Activated B cell treated with CpG ODN at 0.5 μM for 24 hours (primary cell): ENCODE measurements at places on chromosomes 1 and 21.
A peak's percentile ranks its signal among the peaks of the same experiment; 100 is the strongest.

GRCh38 chr21:46636550-46637285 lies 1.2 kb downstream of the PRMT2 start:
- peak overlapping the region; percentile 90 for H3K27ac ChIP-seq
- DNase-seq = no peak
- H3K27me3 ChIP-seq = no peaks in the 10 kb centered on the region
- peaks cover 38% of the 10 kb centered on the region for H3K36me3 ChIP-seq
- peak overlapping the region; percentile 92 for H3K4me3 ChIP-seq

DNA sequence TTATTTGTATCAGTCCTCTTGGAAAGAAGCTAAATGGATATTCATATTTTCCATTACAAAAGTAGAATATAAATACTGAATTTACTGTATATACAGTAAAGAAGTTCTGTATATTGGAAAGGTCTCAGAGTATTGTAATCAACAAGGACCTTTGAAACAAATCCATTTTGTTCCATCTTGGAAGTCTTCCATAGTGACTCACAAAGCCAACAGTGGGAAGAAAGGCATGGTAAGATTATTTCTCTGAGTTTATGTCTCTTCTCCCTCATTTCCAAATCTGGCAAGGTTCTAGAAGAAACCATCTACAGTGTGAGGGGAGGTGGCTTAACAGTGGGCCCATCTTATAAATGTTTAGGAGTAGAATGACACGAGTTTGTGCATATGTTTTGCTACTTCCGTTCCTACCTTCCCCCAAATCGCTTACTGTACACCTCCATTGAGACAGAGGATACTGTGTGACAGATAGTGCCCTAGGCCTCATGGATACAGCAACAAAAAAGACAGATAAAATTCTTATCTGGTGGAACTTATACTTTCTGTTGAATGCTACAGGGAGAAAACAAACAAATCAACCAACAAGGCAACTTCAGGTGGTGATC lies 22.1 kb upstream of the SSX2IP start:
- H3K27ac ChIP-seq = no peak overlapping the region
- H3K27me3 ChIP-seq = peaks cover 3% of the 10 kb centered on the region
- H3K4me1 ChIP-seq = no peaks in the 10 kb centered on the region
- DNase-seq = no peak
- H3K36me3 ChIP-seq = no peaks in the 10 kb centered on the region

DNA sequence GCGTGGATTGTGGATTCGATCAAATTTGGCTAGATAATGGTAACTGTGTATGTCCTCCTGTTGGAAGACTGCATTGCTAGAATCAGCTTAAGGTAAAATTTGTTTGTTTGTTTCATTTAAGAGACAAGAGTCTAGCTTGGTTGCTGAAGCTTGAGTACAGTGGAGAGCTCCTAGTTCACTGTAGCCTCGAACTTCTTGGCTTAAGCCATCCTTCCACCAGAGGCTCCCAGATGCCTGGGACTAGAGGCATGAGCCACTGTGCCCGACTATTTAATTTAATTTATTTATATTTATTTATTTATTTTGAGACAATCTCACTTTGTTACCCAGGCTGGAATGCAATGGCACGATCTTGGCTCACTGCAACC lies 1.5 kb downstream of the PHACTR4 start:
- H3K4me3 ChIP-seq = peak overlapping the region; percentile 96
- H3K27ac ChIP-seq = peak overlapping the region; percentile 93
- H3K27me3 ChIP-seq = no peaks in the 10 kb centered on the region

- no peak overlapping the region for H3K27ac ChIP-seq
- no peaks in the 10 kb centered on the region for H3K4me1 ChIP-seq
- no peak for DNase-seq
- H3K27me3 ChIP-seq = no peaks in the 10 kb centered on the region
Observed at GRCh38 chr21:38334866-38335265, 78.1 kb downstream of the KCNJ15 start.

DNA sequence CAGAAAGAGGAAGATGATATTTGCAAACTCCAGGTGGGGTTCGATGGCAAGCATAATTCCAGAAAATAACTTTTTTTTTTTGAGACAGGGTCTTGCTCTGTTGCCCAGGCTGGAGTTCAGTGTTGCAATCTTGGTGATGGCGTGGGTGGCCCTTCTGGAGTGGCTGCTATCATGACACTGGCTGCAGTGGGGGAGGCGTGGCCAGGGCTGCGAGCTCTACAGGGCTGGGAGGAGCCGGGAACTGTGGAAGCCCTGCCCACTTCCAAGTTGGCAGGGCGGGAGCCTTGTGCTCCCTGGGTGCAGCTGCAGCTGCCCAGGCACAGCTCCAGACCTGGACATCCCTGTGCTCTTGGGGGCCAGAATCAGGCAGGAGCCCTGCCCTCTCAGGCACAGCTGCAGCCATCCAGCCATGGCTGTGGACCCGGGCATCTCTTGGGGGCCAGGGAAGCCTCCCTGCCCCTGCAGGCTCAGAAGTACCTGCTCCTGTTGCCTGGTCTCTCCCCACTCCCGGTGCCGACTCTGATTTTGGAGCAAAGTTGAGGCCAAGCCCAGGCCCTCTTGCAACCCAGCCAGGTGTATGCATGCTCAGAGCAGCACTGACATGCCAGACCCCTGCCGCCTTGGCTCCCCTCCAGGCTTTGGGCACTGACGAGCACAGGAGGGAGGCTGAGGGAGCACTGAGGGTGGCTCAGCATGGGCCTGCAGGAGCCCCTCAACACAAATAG lies 7.2 kb upstream of the BCL10 start:
- no peak for DNase-seq
- peaks cover 11% of the 10 kb centered on the region for H3K4me1 ChIP-seq
- no peaks in the 10 kb centered on the region for H3K27me3 ChIP-seq
- H3K4me3 ChIP-seq = no peak overlapping the region
- peaks cover 15% of the 10 kb centered on the region for H3K36me3 ChIP-seq

DNA sequence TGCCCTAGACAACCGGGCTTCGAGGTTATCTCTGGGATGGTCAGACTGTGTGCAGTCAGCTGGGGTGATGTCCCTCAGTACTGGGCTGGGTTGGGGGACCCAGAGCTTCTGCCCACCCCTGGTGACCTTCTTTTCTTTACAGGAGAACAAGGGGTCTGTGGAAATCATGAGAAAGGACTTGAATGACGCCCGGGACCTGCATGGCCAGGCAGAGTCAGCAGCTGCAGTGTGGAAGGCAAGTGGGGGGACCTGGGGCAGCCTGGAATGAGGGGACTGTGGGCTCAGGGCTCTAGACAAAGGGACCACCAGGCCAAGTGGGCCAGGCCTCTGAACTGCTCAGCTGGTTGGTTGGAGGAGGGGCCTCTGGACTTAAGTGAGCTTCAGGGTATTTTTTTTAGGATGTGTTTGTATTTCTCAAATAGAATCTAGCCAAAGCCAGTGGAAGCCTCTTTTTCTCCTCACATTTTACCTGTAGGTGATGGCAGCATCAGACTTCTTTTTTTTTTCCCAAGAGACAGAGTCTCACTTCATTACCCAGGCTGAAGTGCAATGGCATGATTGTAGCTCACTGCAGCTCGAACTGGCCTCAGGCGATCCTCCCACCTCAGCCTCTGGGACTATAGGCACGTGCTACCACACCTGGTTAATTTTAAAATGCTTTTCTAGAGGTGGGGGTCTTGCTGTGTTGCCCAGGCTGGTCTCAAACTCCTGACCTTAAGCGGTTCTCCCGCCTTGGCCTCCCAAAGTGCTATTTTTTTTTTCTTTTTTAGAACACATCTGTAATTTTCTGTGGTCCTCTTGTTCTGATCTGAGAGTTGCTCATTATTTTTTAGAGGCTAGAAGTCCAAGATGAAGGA lies 1.9 kb downstream of the RNF187 start:
- H3K36me3 ChIP-seq = peaks cover 42% of the 10 kb centered on the region
- DNase-seq = no peak
- no peaks in the 10 kb centered on the region for H3K27me3 ChIP-seq
- H3K4me3 ChIP-seq = peak overlapping the region; percentile 85
- H3K27ac ChIP-seq = peak overlapping the region; percentile 77

DNA sequence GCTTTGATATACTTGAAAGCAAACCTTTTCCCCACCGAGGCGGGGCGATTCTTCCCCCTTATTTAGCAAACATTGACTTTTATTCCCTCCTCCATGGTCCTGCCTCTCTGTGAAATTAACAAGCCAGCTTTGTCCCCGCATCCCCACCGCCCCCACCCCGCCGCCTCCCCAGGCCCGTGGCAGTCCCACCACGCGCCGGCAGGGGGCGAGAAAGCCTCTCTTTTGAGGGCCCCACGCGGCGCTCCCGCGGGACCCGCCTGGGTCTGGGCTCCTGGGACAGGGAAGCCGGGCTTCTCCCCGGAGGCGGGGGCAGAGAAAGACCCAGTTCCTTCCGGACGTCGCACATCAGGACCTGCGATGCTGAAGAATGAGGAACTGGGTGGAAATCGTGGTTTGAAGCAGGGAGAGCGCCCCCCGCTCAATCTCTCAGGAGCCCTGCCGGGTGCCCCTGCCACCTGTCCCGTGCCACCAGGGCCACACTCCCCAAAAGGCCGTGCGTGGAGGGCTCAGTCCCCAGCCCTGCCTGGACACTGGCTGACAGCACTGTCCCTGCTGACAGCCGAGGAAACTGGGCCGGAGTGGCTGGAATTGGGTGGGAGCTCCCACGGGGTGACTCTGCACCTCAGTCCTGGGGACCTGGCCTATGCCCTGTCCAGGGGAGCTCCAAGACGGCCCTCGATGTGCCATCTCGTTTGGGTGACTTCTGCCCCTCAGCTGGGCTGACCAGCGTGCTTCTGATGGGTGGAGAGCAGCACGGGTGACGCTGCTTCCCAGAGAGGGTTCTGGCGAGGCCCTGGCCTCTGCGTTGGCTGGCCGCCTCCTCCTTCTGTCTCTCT lies 8.6 kb upstream of the ACTRT2 start:
- H3K27me3 ChIP-seq = peaks cover 3% of the 10 kb centered on the region
- peak; percentile 56 for DNase-seq
- no peak overlapping the region for H3K4me3 ChIP-seq
- no peaks in the 10 kb centered on the region for H3K36me3 ChIP-seq
- no peak overlapping the region for H3K27ac ChIP-seq
- peaks cover 7% of the 10 kb centered on the region for H3K4me1 ChIP-seq

DNA sequence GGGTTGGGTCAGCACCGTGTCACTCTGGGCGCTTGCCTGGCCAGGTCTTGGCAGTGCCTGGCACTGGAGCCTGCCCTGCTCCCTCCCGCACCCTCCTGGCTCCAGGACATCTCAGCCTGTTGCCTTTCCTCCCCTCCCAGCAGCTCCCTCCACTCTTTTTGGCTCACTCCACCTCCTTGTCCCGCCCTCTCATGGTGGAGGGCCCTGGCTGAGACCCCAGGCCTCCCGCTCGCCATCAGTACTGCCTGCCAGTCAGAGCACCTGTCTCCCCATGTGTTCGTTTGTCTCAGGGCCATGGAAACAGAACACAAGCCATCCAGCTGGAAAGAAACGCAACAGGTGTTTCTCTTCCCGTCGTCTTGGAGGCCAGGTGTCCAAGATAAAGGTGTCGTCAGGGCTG lies 61.0 kb downstream of the B3GALT5 start:
- no peak for DNase-seq
- no peaks in the 10 kb centered on the region for H3K36me3 ChIP-seq
- no peaks in the 10 kb centered on the region for H3K4me1 ChIP-seq
- H3K27me3 ChIP-seq = peaks cover 2% of the 10 kb centered on the region
- H3K4me3 ChIP-seq = no peak overlapping the region

GRCh38 chr1:245500546-245500945 lies 345.8 kb downstream of the KIF26B start:
- H3K4me3 ChIP-seq = no peak overlapping the region
- H3K27me3 ChIP-seq = peaks cover 1% of the 10 kb centered on the region
- no peaks in the 10 kb centered on the region for H3K4me1 ChIP-seq
- no peaks in the 10 kb centered on the region for H3K36me3 ChIP-seq
- no peak overlapping the region for H3K27ac ChIP-seq

- no peak overlapping the region for H3K4me3 ChIP-seq
- peaks cover 6% of the 10 kb centered on the region for H3K4me1 ChIP-seq
- no peaks in the 10 kb centered on the region for H3K27me3 ChIP-seq
- peaks cover 74% of the 10 kb centered on the region for H3K36me3 ChIP-seq
- no peak for DNase-seq
- no peak overlapping the region for H3K27ac ChIP-seq
Observed at GRCh38 chr1:206419250-206419649, 51.0 kb upstream of the IKBKE start.

DNA sequence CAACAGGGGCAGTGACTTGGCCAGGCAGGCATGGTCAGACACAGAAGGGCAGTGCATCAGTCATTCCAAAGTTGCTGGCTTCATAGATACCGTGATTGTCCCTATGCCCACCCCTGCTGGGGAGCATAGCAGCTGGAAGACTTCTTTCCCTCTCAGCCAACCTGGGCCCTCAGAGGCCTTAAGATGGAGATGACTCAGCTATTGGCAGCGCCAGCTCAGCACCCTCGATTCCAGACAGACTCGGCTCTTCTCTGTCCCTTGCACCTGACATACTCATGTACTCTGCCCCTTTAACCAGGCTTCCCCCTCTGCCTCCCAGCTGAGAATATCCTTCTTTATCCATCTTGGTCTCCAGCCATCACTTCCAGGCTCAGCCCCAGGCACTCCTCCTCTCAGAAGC lies 16.8 kb downstream of the SLAMF8 start:
- no peak overlapping the region for H3K27ac ChIP-seq
- H3K4me1 ChIP-seq = peaks cover 5% of the 10 kb centered on the region
- H3K4me3 ChIP-seq = no peak overlapping the region
- DNase-seq = no peak
- H3K27me3 ChIP-seq = peaks cover 33% of the 10 kb centered on the region
